Kidney (tissue), 22 donors: ENCODE measurements at places on chromosomes 1 and 21.

- no peak for DNase-seq
Observed at GRCh38 chr1:208278638-208279037, 34.5 kb upstream of the PLXNA2 start.

DNA sequence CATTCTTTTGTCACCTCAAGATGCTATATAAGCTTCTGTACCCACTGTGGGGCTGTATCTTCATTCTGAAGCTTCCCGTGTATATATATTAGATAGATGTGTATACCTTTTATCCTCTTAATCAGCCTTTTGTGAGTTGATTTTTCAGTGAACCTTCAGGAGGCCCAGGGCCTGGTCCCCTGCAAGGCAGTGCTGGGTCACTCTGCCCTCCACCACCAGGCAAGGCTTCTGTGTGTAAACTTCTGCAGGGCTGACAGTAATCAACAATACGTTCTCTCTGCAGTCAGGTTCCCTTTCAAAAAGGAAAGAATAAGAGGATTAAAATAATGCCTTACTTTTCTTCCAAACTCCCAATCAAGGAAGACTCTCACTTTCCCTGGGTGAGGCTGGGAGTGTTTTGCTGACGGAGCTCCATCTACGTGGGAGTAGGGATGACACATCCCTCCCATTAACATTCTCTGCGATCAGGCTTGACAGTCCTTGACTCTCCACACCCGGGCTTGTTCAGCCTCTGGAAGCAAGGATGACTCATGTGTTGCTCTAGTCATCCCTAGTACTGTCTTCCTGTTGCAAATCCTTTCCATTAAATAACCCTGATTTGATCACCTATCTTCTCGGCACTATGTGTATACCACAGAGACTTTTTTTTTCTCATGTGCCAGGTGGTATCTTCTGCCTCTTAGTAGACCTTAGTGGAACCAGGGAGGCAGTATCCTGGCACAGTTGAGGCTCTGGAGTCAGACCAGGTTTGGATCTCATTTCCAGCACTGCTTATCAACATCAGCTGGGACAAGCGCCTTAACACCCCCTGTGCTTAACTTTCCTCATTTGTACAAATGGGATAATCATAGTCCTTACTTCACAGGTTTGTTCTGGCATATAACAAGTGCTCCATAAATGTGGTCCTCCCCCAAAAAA lies 70.3 kb upstream of the KCNK1 start:
- peak; percentile 54 for DNase-seq

DNA sequence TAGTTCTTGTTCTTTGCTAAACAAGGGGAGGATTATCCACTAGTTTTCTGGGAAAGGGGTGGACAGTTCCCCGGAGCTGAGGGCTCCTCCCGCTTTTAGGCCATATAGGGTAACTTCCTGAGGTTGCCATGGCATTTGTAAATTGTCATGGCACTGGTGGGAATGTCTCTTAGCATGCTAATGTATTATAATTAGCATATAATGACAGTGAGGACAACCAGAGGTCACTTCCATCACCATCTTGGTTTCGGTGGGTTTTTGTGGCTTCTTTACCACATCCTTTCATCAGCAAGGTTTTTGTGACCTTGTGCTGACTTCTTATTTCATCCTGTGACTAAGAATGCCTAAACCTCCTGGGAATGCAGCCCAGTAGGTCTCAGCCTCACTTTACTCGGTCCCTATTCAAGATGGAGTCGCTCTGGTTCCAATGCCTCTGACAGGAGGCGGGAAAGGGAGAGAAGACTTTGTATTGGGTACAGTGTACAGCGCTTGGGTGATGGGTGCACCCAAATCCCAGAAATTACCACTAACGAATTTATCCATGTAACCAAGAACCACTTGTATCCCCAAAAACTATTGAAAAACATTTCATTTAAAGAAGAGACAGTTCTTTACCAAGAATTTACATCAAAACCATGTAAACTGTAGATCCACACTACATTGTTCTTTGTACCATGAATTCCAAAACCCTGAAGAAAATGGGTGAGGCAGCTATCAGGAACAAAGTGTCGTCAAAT lies 8.7 kb upstream of the SLC2A5 start:
- DNase-seq, result no peak

DNA sequence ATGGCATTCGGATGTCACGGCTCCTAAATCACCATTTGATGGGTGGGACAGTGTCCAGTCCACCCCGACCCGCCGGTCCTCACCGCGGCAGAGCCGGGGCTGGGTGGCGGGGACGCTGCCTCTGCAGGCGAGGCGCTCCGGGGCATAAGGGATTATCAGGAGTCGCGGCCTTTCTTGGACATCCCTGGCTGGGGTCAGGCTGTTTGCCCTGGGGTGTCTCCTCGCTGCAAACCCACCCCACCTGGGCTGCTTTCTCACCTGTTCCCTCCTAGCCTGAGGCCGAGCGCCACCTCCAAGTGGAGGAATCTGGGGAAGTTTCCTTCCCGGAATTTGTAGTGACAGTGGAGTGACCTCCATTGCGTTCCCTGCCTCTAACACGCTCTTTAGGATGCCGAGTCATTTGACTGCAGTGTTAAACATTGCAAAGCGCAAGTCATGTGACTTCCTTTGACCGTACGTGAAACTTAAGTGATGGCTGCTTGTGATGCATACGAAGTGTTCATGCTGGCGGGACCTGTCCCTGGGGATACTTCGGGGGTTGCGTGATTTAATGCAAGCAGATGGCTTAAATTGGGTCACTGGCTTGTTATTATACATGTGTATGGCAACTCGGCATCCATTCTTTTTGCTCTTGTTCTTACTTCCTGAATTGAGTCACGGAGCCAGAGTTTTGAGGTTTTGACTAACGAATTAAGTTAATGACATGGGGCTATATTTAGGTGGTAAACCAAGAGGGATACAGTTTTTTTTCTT lies 536 bp downstream of the LGALS8 start:
- DNase-seq, result peak; percentile 68

DNA sequence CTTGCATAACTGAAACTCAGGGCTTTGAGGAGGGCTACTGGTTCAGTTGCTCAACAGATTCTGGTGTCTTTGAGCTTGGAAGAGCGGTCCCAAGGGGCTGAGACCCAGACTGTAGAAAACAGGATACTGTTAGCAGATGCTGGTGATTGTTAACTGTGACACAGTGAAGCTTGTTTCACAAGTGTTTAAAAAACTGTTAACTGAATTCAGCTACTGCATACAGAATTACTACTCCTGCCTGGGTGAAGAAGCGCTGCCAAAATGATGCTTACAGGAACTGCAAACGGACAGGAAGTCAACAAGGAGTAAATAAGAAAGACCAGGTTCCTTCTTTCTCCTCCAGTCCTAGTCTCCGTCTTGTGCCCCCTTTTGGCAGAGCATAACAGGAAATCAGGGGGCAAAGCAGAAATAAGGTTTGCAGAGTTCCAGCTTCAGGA lies 195.3 kb upstream of the USP25 start:
- no peak for DNase-seq

DNA sequence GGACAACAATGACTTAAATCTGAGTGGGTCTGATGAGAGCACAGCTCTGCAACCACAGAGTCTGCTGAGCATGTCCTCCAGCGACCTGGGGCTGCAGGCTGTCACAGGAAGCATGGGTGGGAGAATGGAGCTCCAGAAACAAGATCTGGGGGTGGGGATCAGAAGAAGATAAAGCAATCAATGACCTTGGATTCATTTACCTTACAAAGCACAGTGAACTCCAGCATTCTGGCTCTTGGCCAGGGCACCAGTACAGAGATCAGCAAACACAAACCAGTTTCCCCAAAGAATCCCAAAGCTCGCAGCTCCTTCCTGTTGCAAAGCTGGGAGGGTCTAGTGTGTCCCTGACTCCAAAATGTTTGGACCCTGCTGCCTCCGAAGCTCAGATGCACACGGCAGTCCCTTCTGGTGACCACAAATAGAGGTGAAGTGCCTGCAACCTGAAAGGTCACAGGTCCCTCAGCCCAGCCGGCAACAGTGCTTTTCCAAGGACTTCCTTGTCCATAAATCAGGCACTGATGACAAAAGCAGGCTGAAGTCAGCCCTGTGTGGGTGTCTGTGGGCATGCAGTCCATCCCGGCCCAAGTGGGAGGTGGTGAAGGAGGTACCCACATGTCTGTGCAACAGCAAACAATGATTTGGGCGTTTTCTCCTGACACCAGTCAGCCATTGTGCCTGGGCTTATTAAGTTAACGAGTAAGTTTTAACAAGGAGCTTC lies 76.1 kb downstream of the SH3BGR start:
- DNase-seq, result no peak

GRCh38 chr1:172887162-172887561 lies 163.6 kb downstream of the TNFSF18 start:
- DNase-seq, result no peak

DNA sequence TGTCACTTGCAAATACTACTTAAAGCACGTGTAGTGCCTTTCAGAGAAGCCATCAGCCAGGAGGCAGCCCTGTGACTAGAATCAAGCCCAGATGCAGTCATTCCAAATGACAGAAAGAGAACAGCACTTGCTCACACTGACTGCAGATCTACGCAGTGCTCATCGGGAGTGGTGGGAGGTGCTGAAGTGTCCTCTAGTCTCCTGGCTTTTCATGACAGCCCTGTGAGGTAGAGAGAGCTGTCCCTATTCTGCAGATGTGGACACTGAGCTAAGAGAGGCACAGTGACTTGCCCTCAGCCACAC lies 62.3 kb upstream of the EDN2 start:
- DNase-seq, result no peak

DNA sequence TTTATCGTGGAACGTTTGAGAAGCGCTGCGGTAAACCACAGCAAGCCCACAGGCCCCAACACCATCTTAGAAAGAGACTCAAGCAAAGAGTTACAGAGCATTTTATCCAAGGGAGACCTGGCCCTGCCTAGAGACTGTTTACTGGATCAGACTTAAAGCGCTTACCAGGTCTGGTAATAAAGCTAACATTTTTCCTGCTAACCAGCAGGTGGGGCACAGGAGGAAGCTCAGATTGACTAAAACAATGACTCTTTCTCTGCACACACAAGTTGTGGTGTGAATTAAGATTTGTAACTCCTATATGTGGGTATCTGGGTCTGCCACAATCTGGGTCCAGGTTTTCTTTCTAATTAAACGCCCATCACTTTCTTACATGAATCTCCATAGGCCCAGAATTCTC lies 136.5 kb upstream of the ETS2 start:
- no peak for DNase-seq

DNA sequence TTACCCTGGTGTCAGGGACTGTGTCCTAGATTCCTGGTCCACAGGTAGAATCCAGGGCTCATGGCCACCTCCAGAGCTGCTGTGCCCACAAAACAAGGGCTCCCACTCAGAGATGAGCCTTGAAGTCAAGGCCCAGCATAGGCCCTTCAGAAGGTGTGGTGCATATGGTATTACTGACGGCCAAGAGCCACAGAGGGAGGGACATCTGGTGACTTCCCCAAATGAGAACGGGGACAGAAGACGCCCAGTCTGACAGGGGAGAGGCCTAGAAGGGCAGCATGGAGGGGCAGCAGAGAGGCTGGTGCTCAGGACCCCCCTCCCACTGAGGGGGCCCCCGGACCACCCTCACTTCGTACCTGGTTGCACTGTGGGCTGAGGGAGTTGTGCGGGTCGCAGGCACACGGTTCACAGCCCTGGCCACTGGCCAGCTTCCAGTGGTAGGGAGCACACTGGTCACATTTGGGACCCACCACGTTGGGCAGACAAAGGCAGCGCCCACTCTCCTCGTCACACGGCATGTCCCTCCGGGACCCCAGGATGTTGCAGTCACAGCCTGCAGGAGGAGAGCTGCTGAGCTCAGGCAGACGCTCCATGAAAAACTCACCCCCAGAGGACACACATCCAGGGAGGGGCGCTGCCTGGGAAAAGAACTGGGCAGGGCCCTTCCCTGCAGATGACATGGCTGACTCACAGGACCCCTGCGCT lies 25.0 kb downstream of the LAMB3 start:
- DNase-seq, result no peak

- DNase-seq, result no peak
Observed at GRCh38 chr1:24501371-24502064, 1.1 kb upstream of the RCAN3 start.

- DNase-seq, result no peak
Observed at GRCh38 chr21:46046471-46046870, 51.4 kb upstream of the COL6A2 start.

GRCh38 chr1:181813266-181813665 lies 248.2 kb downstream of the ZNF648 start:
- no peak for DNase-seq

GRCh38 chr1:96464991-96465390 lies 256.6 kb upstream of the PTBP2 start:
- DNase-seq, result no peak

- no peak for DNase-seq
Observed at GRCh38 chr1:49333906-49334305, 557.2 kb upstream of the BEND5 start.

GRCh38 chr1:78650114-78650660 lies 556 bp downstream of the IFI44 start:
- DNase-seq, result no peak

DNA sequence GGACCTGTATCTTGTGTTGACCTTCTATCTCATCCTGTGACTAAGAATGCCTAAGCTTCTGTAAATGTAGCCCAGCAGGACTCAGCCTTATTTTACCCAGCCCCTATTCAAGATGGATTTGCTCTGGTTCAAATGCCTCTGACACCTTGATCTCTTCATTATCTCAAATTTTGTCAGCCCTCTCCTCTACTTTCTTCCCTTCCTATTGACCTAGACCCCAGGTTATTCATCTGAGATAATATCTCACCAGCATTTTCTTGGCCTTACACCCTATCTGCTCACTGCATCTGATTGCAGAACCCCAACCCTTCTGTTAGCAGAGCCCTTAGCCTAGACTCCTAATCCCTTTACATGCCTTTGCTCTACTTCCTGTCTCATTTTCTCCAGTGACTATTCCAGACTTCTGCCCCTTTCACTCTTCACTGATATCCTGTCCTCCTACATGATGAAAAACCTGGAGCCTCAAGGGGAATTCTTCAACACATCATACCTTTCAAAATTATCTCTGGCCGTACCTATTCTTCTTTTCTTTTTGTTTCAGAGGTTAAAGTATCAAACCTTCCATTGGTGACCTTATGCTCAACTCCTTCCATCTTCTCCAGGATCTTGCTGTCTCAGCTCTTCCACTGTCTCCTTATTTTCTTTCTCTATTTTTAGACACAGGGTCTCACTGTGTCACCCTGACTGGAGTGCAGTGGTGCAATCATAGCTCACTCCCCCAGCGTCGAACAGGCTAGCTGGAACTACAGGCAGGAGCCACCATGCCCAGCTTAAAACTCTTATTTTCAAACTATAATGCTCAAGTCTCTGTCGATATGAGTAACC lies 44.9 kb downstream of the WDR64 start:
- DNase-seq, result no peak

GRCh38 chr1:159829273-159829634 lies 2.6 kb downstream of the SLAMF8 start:
- no peak for DNase-seq

- peak; percentile 79 for DNase-seq
Observed at GRCh38 chr1:156705918-156706656, 704 bp upstream of the CRABP2 start.
